Putamen (tissue), 1 donor: ENCODE measurements at places on chromosomes 4 and X.

- peak; percentile 41 for DNase-seq
These were observed 18.6 kb upstream of the RNF128 start for GRCh38 chrX:106707771-106708454.

GRCh38 chrX:49199315-49199595 is 738 bp downstream of the SYP start:
- DNase-seq: no peak

- DNase-seq: no peak
These were observed 405.3 kb upstream of the EDA2R start for GRCh38 chrX:67044029-67044653.

DNA sequence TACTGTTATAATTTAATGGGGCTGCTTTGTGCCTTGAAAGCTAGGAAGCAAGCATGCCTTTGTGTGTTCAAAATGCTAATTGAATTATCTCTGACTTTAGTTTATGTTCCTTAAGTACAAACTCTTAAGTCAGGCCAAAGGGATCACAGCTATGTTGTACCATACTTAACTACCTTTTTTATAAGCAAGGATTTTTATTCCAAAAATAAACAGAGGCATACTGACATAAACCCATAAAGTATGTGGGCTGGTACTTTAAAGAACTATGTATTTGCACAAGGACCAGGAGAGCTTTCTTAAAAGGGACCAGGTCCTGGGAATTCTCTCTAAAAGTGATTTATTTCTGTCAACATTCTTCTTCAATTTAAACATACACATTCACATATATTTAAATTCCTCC is 57.8 kb upstream of the HCCS start:
- no peak for DNase-seq

DNA sequence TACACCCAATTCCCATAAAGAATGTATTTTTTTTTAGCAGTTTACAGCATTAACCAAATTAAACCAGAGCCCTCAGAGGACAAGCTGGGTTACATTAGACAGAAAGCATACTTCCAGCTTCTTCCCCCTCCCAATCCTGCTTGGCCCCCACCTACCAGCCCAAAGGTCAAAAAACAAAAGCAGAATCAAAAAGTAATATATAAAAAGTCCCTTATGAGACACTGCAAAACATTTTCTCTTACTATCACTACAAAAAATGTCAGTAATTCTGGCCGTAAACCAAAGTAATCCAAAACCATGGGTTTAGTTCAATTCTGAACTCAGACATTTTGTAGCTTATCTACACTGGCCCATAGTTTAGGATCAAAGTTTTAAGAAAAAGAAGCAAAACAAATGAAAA is 38.0 kb downstream of the APBB2 start:
- DNase-seq: no peak

- no peak for DNase-seq
These were observed 3.3 kb downstream of the GASK1B start for GRCh38 chr4:158169506-158169905.

GRCh38 chr4:114177628-114178027 is 198.2 kb upstream of the ARSJ start:
- DNase-seq: no peak

DNA sequence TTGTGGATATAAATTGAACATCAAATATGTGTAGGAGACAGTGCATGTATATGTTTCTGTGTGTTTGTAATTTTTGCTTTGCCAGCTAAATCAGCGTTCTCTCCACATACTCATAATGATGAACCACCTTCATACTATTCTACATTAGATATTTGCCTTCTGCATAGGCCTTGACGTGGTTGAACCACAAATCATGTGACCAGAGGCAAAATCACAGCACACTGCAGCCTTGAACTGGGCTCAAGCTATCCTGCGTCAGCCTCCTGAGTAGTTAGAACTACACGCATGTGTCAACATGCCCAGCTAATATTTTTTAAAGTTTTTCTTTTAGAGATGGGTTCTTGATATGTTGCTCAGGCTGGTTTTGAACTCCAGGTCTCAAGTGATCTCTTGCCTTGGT is 9.5 kb downstream of the UBQLN2 start:
- no peak for DNase-seq

DNA sequence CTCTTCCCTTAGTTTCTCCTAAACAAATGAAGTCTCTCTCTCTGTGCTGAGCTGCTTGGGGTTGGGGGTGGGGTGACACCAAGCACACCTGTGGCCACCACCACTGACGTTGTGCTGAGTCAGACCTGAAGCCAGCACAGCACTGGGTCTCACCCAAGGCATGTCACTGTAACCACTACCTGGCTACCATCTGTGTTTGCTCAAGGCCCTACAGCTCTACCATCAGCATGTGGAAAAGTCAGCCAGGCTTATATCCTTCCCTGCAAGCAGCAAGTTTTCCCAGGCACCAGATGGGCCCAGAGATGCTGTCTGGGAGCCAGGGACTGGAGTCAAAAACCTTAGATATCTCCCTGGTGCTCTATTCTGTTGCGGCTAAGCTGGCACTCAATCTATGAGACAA is 6.9 kb downstream of the CXCL10 start:
- no peak for DNase-seq

GRCh38 chr4:96874657-96875056 is 1034.8 kb downstream of the PDHA2 start:
- DNase-seq: no peak

GRCh38 chrX:10444204-10444603 is 176.2 kb downstream of the MID1 start:
- DNase-seq: no peak
